ENCODE measurements at places on chromosomes 5 and 9.

DNA sequence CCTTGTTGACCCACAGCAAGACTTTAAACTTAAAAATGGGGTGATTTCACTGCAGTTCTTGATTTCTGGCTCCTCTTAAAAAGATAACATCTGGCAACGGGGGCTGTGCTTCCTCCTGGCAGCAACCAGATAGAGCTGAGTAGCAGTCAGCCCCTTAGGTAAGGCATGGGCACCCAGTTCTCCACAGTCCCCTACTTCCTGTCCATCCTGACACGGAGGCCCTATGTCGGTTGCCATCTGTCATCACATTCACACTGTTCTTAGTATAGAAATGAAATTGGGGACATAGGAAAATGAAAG is 11.7 kb downstream of the CD74 start:
- DNase-seq = no peak

DNA sequence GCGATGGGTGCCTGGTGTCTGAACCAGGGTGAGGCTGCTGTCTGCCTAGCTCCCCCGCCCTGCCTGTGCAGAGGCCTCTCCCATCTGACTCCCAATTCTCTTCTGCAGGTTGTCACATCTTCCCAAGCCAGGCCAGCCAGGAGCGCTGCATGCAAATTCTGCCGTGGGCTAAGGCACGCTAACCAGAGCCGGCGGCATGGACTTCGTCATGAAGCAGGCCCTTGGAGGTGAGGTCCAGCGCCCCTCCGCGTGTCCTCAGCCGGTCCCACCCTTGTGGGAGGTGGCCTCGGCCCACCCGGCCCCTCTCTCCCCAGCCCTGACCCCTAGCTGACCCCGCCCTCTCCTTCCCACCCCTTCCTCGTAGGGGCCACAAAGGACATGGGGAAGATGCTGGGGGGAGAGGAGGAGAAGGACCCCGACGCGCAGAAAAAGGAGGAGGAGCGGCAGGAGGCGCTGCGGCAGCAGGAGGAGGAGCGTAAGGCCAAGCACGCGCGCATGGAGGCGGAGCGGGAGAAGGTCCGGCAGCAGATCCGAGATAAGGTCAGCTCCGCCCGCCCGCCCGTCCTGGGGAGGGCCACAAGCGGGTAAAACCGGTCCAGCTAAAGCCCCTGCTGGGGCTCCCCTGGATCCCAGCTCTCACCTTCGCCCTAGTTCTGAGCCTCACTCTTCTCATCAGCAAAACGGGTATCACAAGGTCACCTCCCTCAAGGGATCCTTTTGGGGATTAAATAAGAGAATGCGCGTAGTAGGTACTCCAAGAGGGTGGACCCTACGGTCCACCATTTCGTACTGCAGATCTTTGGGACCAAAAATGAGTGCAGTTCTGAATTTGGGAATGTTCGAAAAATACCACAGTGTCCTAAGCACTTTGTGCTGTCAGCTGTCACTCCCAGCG is 7.4 kb downstream of the CPLX2 start:
- DNase-seq = no peak

DNA sequence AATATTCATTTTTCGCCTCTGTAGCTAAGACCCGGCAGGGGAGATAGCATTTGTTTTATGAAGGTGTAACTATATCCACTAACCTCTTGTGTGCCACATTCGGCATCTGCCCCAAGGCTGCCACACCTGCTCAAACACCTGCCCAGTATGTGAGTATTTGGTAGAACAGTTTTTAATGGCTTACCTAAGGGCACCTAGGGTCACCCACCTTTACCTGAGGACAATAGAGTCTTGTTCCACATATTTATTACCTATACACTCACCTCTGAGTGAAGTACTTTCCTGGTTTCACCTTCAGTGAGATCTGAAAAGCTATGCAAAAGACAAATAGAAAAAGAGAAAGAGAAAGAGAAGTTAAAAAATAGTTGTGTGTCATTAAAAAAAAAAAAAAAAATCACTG is 68.0 kb upstream of the PIP5K1B start:
- no peak for DNase-seq

GRCh38 chr9:130900701-130901497 is 4.3 kb upstream of the QRFP start:
- DNase-seq = no peak

DNA sequence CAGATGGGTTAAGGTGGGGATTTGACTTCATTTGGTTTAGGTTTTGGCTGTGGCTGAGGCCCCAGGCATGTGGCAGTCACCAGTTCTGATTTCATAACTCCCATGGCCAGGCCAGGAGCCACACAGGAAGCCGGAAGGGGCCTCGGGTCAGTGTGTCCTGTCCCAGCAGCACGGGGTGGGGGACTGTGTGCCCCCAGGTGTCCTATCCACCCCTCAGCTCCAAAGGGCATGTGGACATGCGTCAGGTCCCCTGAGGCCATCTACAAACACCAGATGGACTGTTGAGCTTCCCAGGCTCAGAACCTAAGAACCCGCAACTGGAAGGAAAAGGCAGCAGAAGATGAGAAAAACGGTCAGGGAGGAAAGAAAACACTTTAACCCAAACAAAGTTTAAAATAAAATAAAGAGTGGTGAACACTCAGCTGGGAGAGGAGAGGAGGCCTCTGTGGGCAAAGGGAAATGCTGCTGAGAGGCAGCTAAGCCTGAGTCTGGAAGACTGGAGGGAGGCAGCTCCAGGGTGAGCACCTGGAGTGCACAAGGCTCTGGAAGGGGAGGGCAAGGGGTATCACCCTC is 260.8 kb downstream of the AUH start:
- no peak for DNase-seq

DNA sequence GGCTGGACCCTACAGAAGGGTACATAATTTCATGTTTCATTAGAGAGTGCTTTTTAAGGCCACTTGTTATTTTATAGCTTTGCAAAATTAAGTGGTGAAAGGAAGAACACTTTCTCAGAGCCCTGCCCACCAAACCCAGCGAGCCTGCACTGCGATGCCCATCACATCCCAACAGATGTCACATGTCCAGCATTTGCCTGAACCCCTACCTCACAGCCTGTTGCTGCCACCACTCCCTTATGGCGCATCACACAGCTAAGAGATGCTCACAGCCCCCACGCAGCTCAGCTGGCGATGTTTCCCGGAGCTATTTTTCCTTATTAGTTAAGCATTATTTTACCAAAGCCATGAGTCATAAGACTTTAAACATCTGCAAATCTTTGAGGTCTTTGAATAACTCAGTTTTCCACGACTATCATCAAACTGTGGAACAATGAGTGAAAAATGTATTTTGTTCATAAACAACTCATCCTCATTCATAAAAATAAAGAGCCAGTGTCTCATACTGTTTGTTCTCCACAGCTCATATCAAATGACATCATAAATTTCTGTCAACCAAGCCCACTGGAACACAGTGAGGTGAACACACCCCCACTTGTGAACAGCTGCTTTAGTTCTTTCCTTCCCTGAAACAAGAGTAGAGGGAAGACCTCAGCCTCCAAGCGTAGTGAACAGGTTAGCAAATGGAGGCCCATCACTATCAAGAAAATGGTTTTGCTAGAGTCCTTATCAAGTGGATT is 104.9 kb downstream of the SYK start:
- no peak for DNase-seq

DNA sequence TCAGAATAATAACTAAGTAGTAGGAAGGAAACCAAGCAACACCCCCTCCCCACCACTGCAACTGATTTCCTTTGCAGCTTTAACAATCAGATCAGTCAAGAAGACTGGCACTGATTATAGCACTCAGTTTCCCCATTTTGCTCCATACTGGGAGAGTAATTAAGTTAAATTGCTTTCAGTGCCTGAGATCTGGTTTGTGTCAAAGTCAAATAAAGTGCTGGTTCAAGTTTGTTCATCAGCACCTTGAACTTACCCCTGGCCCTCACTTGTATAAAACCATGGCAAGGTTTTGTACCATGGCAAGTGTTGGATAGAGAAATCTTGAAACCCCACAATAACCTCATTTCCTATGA is 290.2 kb upstream of the SEMA6A start:
- no peak for DNase-seq

DNA sequence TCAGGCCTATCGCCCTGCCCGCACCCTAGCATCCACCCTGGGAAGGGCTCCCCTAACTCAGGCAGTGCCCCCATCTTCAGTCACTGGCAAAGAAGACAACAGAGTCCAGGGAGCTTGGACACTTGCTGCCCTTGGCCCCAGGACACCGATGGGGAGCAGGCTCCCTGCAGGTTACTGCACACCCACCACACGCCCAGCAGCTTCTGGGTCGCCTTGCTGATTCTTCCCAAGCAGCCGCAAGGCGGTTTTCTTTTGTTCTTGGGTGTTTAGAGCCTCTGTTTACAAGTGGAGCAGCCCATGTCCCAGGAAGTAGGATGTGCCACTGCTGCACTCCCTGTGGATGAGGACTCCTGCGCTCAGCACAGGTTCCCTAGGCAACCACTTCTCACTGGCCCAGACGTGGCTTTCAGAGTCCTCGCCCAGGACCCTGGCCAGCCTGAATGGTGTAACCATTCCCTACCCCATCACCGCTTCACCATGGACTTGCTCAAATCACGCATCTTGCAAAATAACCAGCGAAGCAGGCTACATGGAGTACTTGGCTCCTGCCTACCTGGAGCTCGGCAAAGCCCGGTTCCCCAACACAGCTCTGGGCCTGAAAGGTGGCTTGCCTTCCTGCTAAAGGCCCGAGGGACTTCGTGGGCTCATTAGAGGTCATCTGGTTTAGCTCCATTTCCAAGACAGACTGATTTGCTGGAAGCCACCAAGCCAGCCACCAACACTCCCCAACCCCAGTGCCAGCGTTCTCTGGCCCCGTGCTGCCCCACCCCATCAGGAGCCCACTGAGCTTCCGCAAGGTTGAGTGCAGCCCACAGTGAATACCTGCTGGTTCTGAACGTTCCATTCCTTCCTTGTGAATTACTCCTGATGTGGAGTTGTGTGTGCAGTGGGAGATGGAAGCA is 60.0 kb downstream of the PSMB7 start:
- DNase-seq = no peak

GRCh38 chr5:36957953-36958537 is 81.5 kb downstream of the NIPBL start:
- no peak for DNase-seq

DNA sequence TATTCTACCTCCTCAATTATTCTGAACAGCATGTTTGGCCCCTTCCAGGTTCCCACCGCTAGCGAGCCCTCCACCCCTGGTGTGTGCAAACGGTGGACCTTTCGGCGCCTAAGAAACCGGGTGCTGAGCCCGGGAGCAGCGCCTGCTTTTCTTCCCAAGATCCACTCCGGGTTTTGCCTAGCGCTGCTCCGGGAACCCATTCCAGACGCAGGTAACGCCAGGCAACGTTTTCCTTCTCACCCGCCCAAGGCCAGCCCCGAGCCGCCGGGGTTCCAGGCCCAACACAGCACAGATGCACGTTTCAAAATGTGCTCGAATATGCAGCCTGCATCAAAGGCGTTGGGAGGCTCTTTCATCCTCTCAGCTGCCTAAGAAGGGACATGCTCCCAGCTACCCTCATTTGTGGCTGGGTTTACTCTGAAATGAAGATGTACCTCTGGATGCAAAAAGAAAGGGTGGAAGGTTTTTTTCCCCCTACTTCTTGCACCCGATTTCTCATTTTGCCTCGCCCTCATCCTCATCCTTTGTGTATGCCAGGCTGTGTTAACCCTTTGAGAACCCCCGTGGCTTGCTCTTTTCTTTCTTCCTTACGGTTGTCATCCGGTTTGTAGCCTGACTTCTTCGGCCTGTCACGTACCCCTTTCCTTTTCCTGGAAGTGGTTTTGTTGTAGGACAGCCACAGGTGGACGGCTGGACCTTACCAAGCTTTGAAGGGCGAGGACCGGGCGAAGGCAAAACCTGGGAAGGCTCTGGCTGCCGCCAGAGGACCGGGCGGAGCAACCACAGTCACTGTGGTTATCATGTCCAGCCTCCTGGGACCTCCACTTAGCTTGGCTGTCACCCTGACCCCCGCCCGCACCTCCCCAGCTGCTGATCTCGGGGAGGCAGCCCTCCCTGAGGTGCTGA is 226.9 kb downstream of the SMARCA2 start:
- peak; percentile 65 for DNase-seq

DNA sequence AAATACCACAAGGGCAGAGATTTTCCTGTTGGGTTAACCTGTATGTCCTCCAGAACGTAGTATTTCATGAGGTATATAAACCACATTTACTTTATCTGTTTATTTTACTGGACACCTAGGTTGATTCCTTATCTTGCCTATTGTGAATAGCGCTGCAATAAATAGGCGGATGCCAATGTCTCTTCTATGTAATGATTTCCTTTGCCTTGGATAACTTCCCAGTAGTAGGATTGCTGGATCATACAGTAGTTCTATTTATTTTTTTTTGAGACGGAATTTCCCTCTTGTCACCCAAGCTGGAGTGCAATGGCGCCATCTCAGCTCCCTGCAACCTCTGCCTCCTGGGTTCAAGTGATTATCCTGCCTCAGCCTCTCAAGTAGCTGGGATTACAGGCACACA is 15.6 kb upstream of the TUT7 start:
- DNase-seq = no peak

DNA sequence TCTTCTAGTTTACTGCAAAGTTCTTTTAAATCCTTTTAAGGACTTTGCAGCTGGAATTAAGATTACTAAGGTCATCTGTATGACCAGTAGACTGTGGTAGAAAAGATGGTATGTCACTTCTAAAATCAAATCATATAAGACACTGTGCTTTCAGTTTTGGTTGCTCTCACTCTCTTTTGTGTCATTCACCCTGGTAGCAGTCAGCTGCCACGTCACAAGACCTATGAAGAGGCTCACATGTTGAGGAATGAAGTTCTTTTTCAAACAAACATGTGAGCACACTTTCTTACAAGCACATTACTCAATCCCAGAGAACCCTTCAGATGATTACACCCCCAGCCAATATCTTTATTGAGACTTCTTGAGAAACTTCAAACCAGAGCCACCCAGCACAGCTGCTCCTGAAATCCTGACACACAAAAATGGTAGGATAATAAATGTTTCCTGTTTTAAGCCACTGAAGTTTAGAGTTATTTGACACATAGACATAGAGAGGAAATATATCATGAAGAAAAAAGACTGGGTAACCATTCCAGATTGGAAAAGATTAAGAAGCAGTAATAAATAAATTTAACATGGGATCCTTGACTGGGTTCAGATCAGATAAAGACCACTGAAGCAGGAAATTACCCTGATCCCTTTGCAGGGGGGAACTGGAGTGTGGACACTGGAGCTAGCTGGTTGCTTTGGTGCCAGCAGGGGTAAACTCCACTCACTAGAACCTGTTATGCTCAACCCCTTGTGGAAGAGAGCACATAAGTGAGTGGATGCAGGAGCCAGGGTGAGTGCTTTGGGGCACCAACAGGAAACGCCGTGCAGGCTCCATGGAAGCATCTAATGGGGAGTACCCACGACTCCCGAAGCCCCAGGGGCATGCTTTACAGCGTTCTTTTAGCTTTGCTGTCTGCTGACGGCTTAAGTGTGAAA is 64.1 kb downstream of the SLCO4C1 start:
- DNase-seq = peak; percentile 20

GRCh38 chr9:136052472-136052880 is 42.6 kb downstream of the NACC2 start:
- no peak for DNase-seq

GRCh38 chr9:77985996-77986395 is 45.6 kb downstream of the GNAQ start:
- DNase-seq = no peak

Data from GM20000 (cell line).